ENCODE measurements at places on chromosomes 13 and 19.

- no peak for DNase-seq
Observed at GRCh38 chr13:47147812-47148119, 250.9 kb upstream of the HTR2A start.

DNA sequence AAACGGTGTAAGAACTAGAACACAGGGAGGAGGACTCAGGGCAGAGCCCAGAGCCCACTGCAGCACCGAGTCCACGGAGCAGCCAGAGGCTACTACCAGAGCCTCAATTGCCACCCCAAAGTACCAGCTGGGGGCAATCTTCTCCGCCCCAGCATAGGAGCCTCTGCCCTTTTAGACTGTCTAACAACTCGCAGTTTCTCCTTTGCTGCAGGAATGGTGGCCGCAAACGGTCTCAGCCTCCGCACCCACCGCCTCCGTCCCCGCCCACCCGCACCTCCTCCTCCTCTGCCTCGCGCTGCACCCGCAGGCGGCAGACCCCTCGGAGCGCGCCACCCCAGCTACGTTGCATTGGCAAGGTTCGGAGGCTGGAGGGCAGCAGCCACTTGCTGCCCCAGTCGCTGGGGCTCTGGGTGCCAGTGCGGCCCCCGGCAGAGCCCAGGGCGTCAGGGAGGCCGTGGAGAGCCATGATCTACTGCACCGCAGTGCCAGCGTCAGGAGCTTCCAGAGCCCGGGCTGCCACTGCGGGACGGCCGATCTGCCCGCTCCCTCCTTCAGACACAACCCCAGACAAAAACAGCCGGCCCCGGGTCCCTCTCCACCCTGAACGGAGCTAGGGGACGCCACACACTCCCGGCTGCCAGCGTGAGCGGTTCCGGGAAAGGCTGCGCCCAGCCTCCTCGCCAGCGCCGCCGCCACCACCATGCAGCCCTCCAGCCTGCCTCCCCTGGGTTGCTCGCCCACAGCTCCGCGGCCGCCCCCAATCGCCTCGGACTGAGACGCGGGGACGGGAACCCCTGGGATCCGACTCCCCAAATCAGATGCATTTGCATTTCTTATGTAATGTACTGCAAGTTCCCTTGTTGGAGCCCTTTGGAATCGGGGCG, 1.8 kb downstream of the FGF14 start:
- no peak for DNase-seq

GRCh38 chr13:83730674-83731073, 151.6 kb downstream of the SLITRK1 start:
- DNase-seq = no peak

- DNase-seq = no peak
Observed at GRCh38 chr13:93116809-93117208, 109.8 kb upstream of the GPC6 start.

DNA sequence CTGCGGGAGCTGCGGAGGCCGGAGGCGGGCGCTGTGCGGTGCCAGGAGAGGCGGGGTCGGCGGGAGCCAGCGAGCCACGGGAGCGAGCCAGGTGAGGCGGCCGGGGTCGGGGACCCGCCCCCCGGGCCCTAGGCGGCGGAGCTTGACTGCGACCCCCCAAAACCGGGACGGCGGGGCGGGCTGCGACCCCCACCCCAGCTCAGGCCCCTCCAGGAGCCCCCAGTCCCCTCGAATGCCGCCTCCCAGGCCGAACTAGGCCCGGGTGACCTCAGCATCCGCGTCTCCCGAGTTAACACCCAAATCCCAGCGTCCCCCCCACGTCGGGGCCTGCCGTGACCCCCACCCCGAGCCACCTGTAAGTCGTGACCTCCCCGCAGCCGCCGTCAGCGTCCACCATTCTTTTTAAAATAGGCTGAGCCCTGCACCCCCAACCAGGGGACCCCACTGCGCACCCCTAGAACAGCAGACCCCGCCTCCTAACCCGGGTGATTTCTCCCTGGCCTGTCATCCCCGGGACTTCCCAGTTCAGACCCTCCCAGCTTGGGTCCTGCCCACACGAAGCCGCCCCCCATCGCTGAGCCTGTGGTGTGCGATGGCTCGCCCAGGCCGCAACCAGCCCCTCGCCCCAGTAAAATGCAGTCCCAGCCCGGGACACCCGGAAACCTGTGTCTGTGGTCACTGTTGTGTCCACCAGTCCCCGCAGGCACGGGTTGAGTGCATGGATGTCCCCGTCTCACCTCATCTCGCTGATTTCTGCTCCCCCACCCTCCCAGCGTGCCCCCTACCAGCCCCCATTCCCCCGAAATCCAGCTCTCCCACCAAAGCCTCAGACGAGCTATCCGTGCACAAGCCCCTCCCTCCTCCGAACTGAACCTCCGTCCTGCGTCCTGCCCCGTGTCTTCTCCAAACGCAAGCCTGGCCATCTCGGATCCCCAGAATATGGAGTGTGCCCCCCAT, 551 bp downstream of the FZR1 start:
- DNase-seq = no peak

GRCh38 chr19:46186717-46187101, 38.7 kb downstream of the IGFL2 start:
- no peak for DNase-seq

DNA sequence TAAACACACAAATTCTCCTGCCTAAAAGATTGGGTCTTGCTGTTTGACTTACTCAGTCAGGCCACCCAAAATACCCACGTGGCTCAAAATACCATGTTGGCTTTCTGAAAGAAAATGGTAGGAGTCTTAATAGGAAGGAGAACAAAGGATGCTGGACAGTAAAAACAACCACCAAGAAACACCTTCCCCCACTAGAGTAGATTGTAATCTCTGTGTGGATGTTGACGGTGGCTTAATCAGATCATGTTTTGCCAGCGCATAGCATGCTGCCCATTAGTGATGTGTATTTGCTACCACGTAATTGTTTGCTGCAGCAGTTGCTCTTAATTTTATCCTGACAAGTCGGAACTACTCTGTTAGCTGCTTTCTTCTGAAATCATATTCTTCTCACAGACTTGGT, 1229.3 kb upstream of the SLC10A2 start:
- no peak for DNase-seq

DNA sequence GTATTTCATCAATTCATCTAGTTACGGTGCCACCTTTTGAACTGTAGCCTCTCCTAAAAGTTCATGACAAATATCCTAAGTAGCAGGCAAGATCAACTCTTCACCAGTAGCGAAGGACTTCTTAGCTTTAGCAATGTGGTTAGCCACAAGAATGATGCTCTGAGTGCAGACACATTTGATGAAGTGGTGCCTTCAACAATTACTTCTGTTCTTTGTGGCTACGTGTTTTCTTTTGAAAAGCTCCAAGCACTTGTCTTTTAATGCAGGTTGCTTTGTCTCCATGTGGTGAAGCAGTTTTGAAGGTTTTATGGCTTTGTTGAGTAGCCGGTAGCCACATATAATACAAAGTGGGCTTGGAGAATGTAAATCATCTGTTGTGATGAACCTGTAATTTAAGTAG, 194.7 kb downstream of the B3GLCT start:
- DNase-seq = no peak

GRCh38 chr19:18526316-18526715, 4.4 kb upstream of the ELL start:
- no peak for DNase-seq

- no peak for DNase-seq
Observed at GRCh38 chr19:2485428-2485827, 9.5 kb downstream of the GADD45B start.

Measured in activated CD8-positive, alpha-beta memory T cell treated with anti-CD3 and anti-CD28 coated beads for 1 hour (primary cell).